ENCODE measurements at places on chromosomes 6 and 20. TPM values are rescaled to one million over a fixed set of nuclear protein-coding genes. Genes with fewer than 3 reads are reported as not detected.

Gene TTK
- 0.45 TPM for total RNA-seq

Gene SGK2
- 0.38 TPM for total RNA-seq

GRCh38 chr20:36792422-36792821 lies 18.9 kb upstream of the DSN1 start:
- no peaks in the 10 kb centered on the region for H3K4me1 ChIP-seq
- no peaks in the 10 kb centered on the region for H3K27me3 ChIP-seq
- no peak overlapping the region for H3K4me3 ChIP-seq

GRCh38 chr6:107202876-107203468 lies 87.7 kb upstream of the BEND3 start:
- no peaks in the 10 kb centered on the region for H3K4me1 ChIP-seq
- no peaks in the 10 kb centered on the region for H3K27me3 ChIP-seq
- no peaks in the 10 kb centered on the region for H3K36me3 ChIP-seq
- no peak for DNase-seq
- no peak overlapping the region for H3K27ac ChIP-seq
